Aortic smooth muscle cell (primary cell): ENCODE measurements at places on chromosomes 5 and 9. TPM values are rescaled to one million over a fixed set of nuclear protein-coding genes. Genes with fewer than 3 reads are reported as not detected.

DAB2IP gene
- 25.6 and 36.7 TPM in 2 replicates for total RNA-seq

TLR4 gene
- total RNA-seq, result 88.0 and 89.8 TPM in 2 replicates

SEC16A gene
- 18.2 and 24.9 TPM in 2 replicates for total RNA-seq

ZNG1A gene
- 12.8 and 34.3 TPM in 2 replicates for total RNA-seq

OR13D1 gene
- total RNA-seq, result not detected in 2 replicates

TAS2R1 gene
- total RNA-seq, result not detected in 2 replicates

NR5A1 gene
- not detected in 2 replicates for total RNA-seq

TMEM252 gene
- not detected in 2 replicates for total RNA-seq

ECPAS gene
- total RNA-seq, result 113 and 135 TPM in 2 replicates

RELL2 gene
- 1.5 TPM in 2 replicates for total RNA-seq

CXXC5 gene
- 117 and 166 TPM in 2 replicates for total RNA-seq

ACER2 gene
- 2.5 and 3.6 TPM in 2 replicates for total RNA-seq

SPEF2 gene
- total RNA-seq, result 1.7 and 1.8 TPM in 2 replicates
